ENCODE measurements at places on chromosomes 1 and 21. TPM values are rescaled to one million over a fixed set of nuclear protein-coding genes. Genes with fewer than 3 reads are reported as not detected.

SAMD13 gene
- total RNA-seq = 1.3 TPM

KCNN3 gene
- total RNA-seq = 0.33 TPM

OBSCN gene
- 34.9 TPM for total RNA-seq

GRCh38 chr1:227816750-227817446 lies 1.4 kb downstream of the PRSS38 start:
- H3K4me1 ChIP-seq = no peaks in the 10 kb centered on the region
- no peaks in the 10 kb centered on the region for H3K27me3 ChIP-seq
- no peak overlapping the region for H3K4me3 ChIP-seq
- no peak for DNase-seq
- H3K36me3 ChIP-seq = no peaks in the 10 kb centered on the region

AIM2 gene
- total RNA-seq = not detected

DNA sequence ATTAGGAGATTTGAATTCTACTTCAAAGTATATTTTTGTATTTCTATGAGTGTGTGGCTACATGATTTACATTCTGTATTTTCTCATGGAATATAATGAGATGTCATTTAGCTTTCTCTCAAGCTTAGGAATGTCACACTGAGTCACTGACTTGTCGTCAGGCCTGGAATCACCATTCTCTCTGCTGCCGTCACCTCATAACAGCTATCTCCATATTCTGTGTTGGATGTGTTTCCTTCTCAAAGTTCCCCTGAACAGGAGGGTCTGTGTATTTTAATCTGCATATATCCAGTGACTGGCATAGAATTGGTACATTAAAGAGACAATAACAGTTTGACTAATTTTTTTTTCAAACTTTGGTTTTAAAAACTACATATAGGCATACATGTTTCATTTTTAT lies 35.9 kb downstream of the LYPLAL1 start:
- no peaks in the 10 kb centered on the region for H3K36me3 ChIP-seq
- no peak for DNase-seq
- H3K4me3 ChIP-seq = no peak overlapping the region
- no peaks in the 10 kb centered on the region for H3K4me1 ChIP-seq

SRM gene
- 50.3 TPM for total RNA-seq

DNA sequence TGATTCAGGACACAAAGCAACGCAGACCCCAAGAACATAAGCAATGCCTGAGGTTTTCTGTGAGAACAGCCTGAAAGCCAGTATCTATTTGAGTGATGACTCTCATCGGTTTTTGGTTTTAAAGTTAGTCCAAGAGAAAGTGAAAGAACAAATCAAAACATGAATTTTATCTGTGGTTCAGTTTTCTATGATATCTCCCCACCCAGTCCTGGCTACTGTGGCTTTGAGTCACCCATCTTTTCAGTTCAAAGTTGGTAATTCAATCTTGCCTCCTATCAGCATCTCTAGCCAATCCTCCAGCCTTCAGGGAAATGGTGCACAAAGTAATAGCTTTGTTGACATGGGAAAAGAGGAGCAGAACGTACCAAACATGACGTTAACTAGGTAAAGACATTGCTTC lies 40.5 kb upstream of the KRTAP19-8 start:
- H3K4me1 ChIP-seq = no peaks in the 10 kb centered on the region
- H3K27me3 ChIP-seq = no peaks in the 10 kb centered on the region
- DNase-seq = no peak

GRCh38 chr1:180584869-180585268 lies 26.1 kb downstream of the OVAAL start:
- H3K27ac ChIP-seq = peak overlapping the region; percentile 83
- no peak for DNase-seq
- no peaks in the 10 kb centered on the region for H3K36me3 ChIP-seq
- no peak overlapping the region for H3K4me3 ChIP-seq
- no peaks in the 10 kb centered on the region for H3K27me3 ChIP-seq

DNA sequence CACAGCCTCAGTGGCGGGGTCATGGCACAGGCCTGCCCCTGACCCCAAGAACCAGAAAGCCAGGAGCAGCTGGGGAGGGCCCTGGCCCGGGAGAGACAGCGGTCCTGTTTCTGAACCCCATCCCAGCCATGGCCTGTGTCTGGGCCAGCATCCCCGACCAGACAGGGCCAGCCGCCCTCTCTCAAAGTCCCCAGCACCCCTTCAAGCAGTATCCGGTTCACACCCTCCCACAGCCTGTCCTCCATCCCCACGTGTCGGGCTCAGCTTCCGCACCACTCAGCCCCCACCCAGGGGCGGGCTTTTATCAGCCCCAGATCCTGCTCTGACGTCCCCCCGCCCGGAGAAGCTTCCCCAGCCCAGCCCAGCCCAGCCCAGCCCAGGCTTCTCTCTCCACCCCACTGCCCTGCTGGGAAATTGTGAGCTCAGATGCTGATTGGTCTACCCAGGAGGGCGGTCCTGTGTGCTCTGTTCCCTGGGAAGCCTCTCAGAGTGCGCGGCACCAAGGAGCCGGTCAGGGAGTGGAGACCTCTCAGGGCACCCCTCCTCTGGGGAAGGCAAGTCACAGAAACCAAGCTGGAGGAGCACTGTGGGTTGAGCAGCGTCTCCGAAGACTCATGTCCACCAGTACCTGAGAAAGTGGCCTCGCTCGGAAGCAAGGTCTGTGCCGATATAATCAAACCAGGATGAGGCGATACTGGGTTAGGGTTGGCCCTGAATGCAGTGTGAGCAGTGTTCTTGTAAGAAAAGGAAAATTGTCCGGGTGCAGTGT lies 4.7 kb upstream of the FAAP20 start:
- peak overlapping the region; percentile 85 for H3K27ac ChIP-seq
- H3K36me3 ChIP-seq = no peaks in the 10 kb centered on the region
- no peaks in the 10 kb centered on the region for H3K27me3 ChIP-seq
- H3K4me1 ChIP-seq = peaks cover 42% of the 10 kb centered on the region
- no peak overlapping the region for H3K4me3 ChIP-seq

DNA sequence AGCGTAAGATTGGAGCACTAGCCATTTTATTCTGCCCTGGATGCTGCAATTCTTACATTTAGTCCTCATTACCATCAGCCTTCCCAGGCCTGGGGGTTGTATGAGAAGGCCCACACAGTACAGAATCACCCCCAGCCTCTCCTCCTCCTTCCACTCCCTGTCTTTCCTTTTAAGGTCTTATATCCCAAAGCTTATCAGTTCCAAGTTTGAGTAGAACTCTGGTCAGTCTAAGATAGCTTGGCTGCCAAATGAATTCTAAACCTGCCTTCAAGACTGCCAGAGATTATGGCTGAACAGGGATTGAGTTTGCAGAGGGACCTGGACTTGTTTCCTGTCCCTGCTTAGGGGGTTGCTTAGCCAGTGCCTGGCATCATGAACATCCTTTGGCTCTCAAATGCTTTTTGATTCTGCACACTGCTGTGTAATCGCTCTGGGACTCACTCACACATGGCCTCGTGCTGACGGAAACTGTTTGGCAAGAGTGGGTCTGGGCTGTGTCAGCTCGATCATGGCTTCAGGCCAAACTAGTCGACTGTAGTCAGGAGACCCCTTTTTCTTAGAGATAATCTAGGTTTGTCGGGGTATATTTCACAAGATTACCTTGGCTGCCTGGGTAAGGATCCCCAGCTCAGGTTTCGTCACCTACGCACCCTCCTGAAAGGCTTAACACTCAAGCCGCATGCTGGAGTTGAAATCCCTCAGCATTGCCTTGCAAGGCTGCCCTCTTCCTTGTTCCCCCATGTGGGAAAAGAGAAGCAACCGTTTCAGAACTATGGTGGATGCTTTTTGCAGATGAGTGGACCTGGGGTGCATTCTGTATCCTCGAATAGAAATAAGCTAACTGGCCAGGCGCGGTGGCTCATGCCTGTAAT lies 252.6 kb downstream of the NFIA start:
- no peak overlapping the region for H3K4me3 ChIP-seq
- H3K36me3 ChIP-seq = no peaks in the 10 kb centered on the region
- H3K27ac ChIP-seq = no peak overlapping the region
- H3K4me1 ChIP-seq = peaks cover 41% of the 10 kb centered on the region
- DNase-seq = peak; percentile 49

VSIG8 gene
- not detected for total RNA-seq

- peak; percentile 69 for DNase-seq
- no peaks in the 10 kb centered on the region for H3K36me3 ChIP-seq
- H3K27me3 ChIP-seq = no peaks in the 10 kb centered on the region
- peak overlapping the region; percentile 95 for H3K27ac ChIP-seq
- H3K4me1 ChIP-seq = peaks cover 16% of the 10 kb centered on the region
These were observed 50.5 kb upstream of the ATF3 start for GRCh38 chr1:212557739-212558692.

DNA sequence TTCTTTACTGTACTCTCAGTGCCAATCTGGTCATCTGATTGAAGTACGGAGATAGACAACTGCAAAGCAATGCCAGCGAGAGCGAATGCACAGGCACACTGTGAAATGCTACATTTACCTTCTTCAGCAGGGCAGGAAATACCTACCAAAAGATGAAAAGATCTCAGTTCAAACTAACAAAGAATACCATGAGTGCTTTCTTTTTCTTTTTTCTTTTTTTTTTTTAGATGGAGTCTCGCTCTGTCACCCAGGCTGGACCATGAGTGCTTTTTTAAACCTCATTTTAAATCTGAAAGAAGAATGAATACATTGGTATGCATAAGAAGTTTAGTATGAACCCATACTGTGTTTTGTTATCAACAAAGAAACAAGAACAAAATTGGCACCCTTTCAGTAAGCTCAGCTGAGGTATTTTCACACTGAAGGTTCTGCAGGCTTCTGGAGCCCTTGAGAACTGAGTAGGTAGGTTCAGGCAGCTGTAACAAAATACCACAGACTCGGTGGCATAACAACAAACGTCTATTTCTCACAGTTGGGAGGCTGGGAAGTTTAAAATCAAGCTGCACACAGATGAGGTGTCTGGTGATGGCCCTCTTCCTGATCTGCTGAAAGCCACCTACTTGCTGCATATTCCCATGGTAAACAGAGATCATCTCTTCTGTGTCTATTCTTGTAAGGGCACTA lies 1.7 kb upstream of the CHI3L2 start:
- H3K4me3 ChIP-seq = no peak overlapping the region
- H3K36me3 ChIP-seq = no peaks in the 10 kb centered on the region
- H3K27me3 ChIP-seq = no peaks in the 10 kb centered on the region
- H3K27ac ChIP-seq = no peak overlapping the region
- DNase-seq = no peak

DNA sequence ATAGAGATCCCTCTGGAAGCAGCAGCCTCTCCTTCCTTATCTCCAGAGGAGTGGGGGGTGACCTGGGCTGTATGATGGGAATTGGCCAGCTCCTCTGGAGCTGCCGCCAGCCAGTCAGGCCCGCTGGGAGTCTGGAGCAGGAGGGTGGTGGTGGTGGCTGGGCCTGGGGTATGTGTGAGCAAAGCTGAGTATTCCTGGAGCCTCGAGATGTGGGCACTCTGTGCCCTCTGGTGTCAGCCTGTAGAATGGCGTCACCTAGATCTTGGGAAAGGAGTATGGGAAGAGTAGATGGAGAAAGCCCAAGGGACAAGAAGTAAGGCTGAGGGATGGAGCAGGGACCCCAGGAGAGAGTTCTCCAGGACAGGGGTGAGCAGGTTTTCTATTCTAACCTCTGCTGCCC lies 16.0 kb downstream of the VANGL2 start:
- H3K4me3 ChIP-seq = no peak overlapping the region
- H3K27ac ChIP-seq = no peak overlapping the region
- no peaks in the 10 kb centered on the region for H3K36me3 ChIP-seq
- H3K27me3 ChIP-seq = no peaks in the 10 kb centered on the region
- no peak for DNase-seq

NLRP3 gene
- 0.26 TPM for total RNA-seq

- H3K4me1 ChIP-seq = peaks cover 12% of the 10 kb centered on the region
- no peaks in the 10 kb centered on the region for H3K27me3 ChIP-seq
- DNase-seq = peak; percentile 21
- H3K36me3 ChIP-seq = no peaks in the 10 kb centered on the region
- H3K4me3 ChIP-seq = no peak overlapping the region
These were observed 24.1 kb upstream of the HPDL start for GRCh38 chr1:45302505-45303150.

DNA sequence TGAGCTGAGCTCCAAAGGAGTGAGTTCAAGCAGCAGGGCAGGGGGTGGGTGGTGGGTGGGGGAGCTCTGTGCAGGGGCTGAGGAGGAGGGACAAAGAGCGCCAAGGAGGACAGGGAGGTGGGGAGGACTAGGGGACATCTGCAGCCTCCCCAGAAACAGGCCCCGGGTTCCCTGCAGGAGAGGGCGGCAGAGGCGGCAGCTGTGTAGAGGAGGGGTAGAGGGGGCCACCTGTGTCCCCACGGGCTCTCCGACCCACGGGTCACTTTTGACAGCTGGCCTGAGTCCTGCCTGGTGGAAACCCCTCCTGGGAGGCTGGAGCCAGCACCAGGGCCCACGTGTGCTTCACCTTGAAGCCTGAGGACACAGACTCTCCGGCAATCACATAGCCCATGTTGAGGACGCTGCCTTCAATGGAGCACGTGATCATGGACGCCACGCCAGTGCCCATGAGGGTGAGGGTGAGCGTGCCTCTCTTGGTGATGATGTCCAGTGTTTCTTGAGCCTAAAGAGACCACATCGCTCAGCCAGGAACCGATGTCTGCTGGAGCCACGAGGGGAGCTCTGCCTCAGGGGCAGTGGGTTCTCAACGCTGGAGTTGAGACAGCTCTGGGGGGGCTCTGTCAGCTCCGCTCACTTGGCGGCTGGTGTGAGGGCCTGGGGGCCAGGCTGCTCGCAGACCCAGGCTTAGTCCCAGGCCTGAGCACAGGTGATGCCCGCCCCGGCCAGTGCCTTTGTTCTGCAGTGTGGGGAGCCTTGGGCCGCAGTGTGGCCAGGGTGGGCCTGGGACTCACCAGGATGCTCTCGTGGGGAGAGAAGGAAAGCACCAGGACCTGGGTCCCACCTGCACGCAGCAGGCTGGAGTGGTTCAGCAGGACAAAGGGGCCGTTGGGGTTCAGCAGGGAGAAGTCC lies 6.6 kb upstream of the TMEM52 start:
- DNase-seq = peak; percentile 8
- H3K27me3 ChIP-seq = no peaks in the 10 kb centered on the region
- peaks cover 15% of the 10 kb centered on the region for H3K4me1 ChIP-seq

ZNF281 gene
- total RNA-seq = 7.9 TPM
